ENCODE measurements at places on chromosomes 16 and 17. TPM values are rescaled to one million over a fixed set of nuclear protein-coding genes. Genes with fewer than 3 reads are reported as not detected.

GRCh38 chr17:75641343-75641742, 8.1 kb downstream of the SMIM5 start:
- ATAC-seq = no peak

Gene IQCK
- total RNA-seq = 13.7 TPM

Gene SMPD3
- total RNA-seq = 0.08 TPM

- ATAC-seq = no peak
Observed at GRCh38 chr16:88320947-88321634, 61.7 kb upstream of the ZNF469 start.

- ATAC-seq = no peak
Observed at GRCh38 chr16:56332464-56333079, 92.8 kb downstream of the AMFR start.

GRCh38 chr17:80992077-80992947, 671 bp downstream of the CHMP6 start:
- peak; percentile 29 for ATAC-seq

Gene PHAF1
- total RNA-seq = 11.6 TPM

- ATAC-seq = no peak
Observed at GRCh38 chr16:82133798-82134197, 36.2 kb downstream of the MPHOSPH6 start.

- ATAC-seq = no peak
Observed at GRCh38 chr17:64686705-64687104, 24.6 kb upstream of the SMURF2 start.
